CD4-positive, alpha-beta T cell treated with Interleukin-17A for 4 hours (primary cell): ENCODE measurements at places on chromosomes 5 and 9.

DNA sequence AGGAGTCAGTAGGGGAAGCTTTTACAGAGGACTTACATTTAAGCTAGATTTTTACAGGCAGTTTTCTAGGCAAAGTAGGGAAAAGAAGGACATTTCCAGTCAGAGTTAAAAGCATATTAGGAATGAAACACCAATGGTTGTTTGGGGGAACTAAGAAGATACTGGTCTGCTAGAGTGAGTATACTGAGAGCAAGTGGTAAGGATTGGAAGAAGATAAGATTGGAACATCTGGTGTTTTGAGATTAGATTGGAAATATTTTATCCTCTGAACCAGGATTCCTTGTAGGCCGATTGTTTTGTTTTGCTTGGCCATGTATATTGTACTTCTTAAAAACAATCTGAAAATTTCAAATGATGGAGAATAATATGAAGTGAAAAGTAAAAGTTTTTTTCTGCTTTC is 7.7 kb downstream of the FBXO38 start:
- DNase-seq, result no peak

- peak; percentile 74 for DNase-seq
Measured at GRCh38 chr9:5186416-5187169, 1.2 kb upstream of the INSL6 start.

- DNase-seq, result no peak
Measured at GRCh38 chr5:170387775-170388639, 1.2 kb downstream of the KCNMB1 start.

GRCh38 chr5:158117467-158118160 is 258.7 kb upstream of the CLINT1 start:
- DNase-seq, result no peak

GRCh38 chr9:126822278-126822677 is 17.4 kb downstream of the ZBTB43 start:
- DNase-seq, result no peak

GRCh38 chr9:33165263-33166151 is 1.6 kb downstream of the B4GALT1 start:
- DNase-seq, result peak; percentile 37

DNA sequence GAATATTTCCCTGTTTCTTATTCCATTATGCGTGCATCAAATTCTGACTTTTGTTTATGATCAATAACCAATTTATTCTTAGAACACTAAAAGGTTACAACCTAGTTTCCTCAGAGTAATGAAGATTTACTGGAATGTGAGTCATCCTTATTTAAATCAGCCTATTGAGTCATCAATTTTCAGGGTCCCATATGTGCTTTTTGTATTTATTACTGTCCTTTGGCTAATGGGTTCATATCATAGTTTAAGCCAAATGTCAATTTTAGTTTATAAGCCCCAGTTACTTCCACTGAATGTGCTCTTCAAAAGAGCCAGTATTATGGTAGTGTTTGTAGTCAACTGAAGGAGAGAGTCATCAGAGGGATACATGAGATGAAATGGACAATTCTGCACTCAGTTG is 359.2 kb downstream of the PRR16 start:
- no peak for DNase-seq

- DNase-seq, result no peak
Measured at GRCh38 chr5:17666726-17667235, 32.5 kb downstream of the TAF11L14 start.

GRCh38 chr5:98510143-98510985 is 263.1 kb upstream of the RGMB start:
- no peak for DNase-seq

DNA sequence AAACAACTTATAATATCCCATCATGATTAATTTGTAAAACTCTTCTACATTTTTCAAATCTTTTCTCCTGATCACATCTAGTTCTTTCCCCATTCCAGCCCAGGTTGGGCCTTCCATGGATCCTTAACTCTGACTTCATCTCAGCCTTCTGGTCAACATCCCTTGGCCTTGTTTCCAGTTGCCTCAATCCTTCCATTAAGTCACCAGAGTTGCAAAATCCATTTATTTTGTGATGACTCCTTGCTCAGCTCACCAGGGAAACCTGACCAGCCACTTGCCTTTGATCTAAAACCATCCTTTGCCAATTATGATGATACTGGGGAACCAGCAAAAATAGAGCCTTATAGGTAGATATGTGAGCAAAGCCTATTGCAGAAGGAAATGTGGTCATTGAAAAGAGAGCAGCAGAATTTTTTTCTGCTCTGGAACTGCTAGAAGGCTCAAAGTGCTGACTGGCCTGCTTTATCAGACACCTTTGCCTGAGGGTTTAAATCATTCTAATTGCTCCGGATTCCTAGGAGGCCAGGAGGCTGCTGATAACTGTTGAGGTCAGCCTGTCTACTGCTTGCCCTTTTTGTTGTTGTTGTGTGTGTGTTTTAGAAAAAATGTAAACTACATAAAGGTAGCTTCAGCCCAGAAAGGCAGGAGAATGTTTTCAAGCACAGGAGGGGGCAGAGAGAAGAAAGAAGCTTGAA is 512.2 kb upstream of the GRIA1 start:
- DNase-seq, result no peak

- DNase-seq, result no peak
Measured at GRCh38 chr5:74638970-74639806, 1.3 kb downstream of the ENC1 start.

DNA sequence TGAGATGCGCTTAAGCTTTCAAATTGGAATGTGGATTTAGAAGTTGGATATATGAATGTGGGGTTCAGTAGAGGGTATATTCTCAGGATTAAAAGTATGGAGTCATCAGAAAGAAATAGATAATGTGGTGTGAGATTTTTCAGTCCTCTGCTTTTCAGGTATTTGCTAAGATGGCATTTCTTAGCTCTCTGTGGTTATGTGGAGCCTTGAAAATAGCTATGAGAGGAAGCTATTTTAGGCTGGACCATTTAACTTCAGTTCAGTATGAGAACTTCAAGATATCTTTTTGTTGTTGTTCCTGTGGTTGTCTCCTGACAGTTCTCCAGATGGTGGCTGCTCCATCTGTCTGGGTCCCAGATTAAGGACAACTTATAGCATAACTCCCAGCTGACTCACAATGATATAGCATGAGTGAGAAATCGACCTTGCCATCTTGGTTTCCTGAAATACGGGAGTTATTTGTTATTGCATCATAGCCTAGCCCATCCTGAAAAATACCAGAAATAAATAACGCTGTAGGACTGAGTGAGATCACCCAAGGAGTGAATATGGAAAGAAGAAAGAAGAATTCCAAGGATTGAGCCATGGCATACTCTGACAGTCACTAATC is 461.5 kb downstream of the ANXA1 start:
- DNase-seq, result no peak

GRCh38 chr5:14250084-14250695 is 107.0 kb downstream of the TRIO start:
- no peak for DNase-seq

GRCh38 chr5:18888821-18889220 is 1099.2 kb downstream of the CDH18 start:
- DNase-seq, result no peak

GRCh38 chr5:133938929-133939328 is 29.5 kb downstream of the C5orf15 start:
- DNase-seq, result no peak

DNA sequence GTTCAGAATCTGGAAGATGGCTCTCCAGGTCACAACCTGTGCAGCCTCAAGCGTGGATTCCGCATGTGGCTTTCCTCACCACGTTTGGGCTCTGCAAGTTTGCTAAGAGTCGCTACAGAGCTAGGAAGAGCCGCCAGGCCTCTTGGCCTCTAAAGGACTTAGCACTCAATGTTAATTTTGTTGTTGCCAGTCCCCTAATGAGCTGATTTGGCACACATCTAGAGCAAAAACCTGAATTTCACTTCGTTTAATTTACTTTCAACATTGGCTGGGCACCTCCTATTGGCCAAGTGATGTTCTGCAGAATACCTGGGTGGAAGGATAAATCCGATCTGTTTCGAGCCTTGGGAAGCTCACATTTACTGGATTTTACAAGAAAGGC is 65.8 kb upstream of the UNC5A start:
- no peak for DNase-seq

DNA sequence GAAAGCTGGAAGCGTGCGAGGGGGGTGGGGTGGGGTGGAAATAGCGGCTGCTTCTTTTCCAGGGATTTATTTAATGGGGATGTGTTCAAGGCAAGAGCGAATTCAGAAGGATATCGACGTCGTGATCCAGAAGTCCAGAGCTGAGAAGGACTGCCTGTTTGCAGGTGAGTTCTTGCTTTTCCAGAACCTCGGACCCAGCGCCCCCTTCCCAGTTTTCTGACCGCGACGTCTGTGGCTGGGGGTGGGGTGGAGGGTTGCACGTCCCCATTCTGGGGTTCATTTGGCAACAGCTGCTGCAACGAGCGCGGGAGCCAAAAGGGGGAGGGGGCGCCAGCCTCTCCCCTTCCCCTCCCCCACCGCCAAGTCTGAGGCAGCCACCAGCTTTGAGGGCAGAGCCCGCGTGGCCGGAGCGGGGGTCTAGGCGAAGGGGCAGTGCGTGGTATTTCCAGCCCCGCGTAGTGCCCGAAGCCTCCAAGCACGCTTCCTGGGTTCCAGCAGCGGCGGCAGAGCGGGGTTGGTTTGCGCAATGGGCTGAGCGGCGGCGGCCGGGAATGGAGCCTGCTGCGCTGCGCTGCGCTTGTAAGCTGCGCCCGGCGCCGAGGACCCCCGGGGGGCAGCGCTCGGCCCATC is 701 bp downstream of the PARP8 start:
- DNase-seq, result peak; percentile 67

DNA sequence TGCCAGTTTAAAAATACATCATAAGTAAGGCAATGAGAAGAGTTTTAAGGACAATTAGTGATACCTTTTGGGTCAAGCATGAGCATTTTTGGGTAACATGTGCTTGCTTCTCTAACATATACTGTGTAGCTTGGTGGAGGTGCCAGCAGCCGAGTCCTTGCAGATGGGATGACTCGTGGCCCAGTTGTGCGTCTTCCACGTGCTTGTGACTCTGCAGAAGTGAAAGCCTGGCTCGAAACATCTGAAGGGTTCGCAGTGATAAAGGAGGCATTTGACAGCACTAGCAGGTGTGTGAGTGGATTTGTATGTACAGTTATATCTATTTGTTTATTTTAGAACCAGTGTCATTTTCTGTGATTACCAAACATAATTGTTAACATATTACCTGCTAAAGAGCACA is 18.2 kb downstream of the HMGCR start:
- no peak for DNase-seq

- no peak for DNase-seq
Measured at GRCh38 chr9:78860801-78861475, 564.0 kb downstream of the PSAT1 start.

DNA sequence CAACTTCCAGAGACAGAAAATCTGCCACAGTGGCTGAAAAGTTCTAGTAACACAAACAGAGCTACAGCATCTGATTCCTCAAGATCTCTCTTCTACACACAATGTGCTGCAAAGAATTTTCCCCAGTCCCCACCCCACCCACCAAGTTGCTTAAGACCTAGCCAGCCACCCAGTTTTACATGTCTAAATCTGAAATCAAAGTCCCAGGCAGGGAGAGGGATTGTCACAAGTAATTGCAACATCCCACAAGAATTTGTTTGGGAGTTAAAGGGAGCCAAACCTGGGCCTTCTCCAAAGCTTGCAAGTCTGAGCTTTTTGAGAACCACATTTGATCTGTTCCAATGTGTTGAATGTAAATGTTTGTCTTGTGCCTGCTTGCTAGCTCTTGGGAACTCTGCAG is 15.5 kb downstream of the IGIP start:
- no peak for DNase-seq

DNA sequence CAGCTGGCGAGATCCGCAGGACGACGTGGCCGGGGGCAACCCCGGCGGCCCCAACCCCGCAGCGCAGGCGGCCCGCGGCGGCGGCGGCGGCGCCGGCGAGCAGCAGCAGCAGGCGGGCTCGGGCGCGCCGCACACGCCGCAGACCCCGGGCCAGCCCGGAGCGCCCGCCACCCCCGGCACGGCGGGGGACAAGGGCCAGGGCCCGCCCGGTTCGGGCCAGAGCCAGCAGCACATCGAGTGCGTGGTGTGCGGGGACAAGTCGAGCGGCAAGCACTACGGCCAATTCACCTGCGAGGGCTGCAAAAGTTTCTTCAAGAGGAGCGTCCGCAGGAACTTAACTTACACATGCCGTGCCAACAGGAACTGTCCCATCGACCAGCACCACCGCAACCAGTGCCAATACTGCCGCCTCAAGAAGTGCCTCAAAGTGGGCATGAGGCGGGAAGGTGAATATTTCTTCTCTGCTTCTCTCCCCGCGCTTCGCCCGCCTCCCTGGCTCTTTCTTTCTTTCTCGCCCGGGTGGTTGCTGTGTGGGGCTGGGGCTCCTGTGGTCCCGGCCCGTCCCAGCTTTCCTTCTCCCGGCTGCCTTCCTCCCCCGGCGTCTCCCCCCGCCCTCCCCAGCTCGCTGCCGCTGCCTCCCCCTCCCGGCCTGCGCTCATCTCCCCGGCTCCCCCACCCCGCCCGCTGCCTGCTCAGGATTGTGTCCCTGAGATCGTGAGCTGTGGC is 2.2 kb downstream of the NR2F1 start:
- no peak for DNase-seq

DNA sequence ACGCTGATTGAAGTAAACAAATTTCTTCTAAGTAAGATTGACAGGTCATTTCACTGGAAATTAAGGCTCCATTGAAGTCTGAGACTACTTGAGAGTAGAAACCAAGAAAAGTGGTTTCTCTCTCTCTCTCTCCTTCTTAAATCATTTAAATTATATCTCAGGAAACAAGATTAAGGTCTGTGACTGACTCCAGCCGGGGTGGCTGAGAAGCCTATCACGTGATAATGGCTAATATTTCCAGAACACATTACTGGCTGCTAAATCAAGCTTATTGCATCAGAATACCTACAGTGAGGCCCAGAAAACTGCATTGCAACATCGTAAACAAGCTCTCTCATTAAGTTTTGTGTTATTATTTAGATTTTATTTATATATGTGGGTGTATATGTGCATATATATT is 88.4 kb downstream of the PTCD2 start:
- no peak for DNase-seq

DNA sequence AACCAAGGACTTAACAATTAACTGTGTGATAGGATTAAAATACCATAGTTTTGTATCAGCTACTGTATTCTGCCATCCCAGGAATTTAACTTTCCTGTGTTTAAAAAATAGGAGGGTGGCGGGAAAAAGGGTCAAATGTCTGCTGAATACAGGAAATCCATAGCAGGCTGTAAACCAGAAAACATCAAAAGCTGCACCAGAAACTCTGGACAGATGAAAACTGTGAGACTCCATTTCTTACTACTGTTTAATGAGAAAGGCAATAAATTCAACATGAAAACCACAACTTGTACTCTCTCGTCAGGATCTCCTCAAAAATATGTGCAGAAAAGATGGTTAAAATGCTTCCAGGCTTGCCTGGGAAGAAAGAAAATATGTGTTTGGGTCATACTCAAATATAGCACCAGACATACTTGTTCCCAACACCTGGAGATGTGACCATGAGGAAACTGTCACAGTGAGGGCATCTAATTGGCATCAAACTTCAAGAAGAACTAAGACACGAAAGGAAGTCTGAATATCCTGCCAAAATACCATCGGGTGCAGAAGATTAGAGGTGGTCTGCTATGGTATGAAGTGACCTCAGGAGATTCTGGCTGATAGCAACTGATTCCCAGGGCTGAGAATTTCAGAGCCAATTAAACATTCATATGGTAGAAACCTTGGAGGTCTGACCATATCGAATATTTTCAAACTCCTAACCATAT is 164.7 kb upstream of the TARS1 start:
- DNase-seq, result no peak

- no peak for DNase-seq
Measured at GRCh38 chr5:14261856-14262611, 118.9 kb downstream of the TRIO start.

GRCh38 chr9:37812773-37813379 is 12.3 kb downstream of the DCAF10 start:
- no peak for DNase-seq

- no peak for DNase-seq
Measured at GRCh38 chr9:12785941-12786340, 11.1 kb downstream of the LURAP1L start.
